Brain microvascular endothelial cell (primary cell): ENCODE measurements at places on chromosomes 1 and 21.
A peak's percentile ranks its signal among the peaks of the same experiment; 100 is the strongest.

GRCh38 chr1:86522240-86522639, 24.6 kb upstream of the CLCA4 start:
- no peak for DNase-seq

DNA sequence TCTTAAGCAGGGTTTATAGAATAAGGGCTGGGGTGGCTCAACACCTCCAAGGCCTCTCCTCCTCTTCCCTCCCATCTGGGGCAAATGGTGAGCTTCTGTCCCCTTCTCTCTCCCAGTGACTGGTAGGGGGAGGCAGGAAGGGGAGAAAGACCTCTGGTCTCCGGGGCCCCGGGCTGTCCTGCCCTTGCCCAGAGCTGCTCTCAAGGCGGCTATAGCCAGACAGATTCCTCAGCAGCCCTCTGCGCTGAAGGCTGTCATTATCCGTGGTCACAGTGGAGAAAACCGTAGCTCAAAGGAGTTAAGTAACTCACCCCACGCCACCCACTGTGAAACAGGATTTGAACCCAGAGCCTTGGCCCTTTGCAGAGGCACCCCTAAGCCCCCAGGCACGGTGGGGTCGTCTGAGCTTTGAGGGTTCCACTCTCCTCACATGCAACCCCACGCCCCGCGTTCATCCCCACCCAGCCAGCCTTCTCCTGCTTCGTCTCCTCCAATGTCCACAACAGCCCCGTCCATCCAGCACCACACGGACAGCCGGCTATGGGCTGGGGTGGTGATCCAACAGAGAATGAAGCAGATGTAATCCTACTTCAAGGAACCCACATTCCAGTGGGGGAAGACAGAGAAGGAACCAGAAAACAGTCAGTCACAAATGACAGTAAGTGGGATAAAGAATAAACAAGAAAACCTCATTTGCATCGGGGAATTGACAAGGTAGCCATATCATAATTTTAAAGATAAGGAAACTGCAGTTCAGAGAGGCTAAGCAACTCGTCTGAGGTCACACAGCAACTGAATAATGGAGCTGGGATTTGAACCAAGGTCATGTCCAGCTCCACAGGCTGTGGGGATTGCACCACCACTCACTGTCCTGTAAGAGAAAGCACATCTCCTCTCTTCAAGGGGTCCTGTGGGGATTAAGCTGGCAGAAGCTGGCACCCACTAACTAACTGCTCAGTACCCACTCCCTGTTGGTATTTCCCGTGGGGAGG, 31.8 kb downstream of the DHRS3 start:
- DNase-seq: no peak

DNA sequence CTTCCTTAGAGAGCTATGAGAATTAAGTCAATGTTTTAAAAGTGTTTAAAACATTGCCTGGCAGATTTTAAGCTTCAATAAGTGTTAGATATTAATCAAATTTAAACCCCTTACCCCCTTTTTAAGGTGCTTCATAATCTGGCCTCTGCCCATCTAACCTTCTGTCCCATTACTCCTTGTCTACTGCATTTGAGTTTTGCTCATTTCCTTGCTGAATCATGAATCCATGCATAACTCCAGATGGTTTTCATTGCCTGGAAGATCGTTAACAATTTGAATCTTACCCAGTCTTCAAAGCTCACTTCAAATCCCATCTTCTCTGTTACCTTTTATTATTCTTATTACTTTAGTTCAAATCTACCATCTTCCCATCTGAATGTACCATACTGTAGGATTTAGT, 4.6 kb downstream of the HJV start:
- no peak for DNase-seq

- DNase-seq: no peak
These were observed 24.0 kb downstream of the ADORA1 start for GRCh38 chr1:203151362-203152157.

GRCh38 chr1:178784131-178784536, 59.1 kb downstream of the RALGPS2 start:
- no peak for DNase-seq

- DNase-seq: no peak
These were observed 31.0 kb downstream of the ASH1L start for GRCh38 chr1:155531624-155532023.

- no peak for DNase-seq
These were observed 44.9 kb downstream of the CAPN9 start for GRCh38 chr1:230791986-230792564.

- peak; percentile 76 for DNase-seq
These were observed 30.0 kb downstream of the SLC27A3 start for GRCh38 chr1:153805042-153805745.

DNA sequence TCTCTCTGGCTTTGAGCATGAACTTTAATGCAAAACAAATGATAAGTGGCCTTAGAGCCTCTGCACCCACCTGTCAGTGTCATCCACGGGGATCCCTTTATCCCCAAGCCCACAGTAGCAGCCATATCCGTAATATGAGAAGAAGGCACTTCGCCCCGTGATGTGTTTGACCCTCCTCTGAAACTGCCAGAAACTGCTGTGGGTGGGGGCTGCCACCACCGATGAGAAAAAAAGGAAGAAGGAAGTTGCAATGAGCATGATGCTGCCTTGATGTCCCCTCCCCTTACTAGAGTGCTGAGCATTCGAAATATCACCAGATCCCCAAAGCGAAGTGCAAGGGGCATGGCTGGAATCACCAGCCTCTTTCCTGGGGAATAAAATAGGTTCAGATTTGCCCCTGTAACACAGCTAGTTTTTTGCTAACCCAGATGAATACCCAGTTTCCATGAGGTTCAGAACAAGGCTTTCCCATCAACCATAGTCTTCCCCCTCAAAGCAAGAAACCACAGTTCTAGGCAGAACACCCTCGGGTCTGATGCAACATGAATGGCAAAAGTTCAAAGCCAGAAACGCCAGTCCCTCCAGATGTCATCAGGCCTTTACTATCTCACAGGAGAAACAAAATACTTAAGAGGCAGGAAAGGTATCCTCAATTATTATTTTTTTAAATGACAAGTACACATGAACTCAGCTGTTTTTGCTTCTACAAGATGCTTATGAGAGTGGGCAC, 10.8 kb upstream of the UBXN10 start:
- DNase-seq: no peak
